Uterus (tissue), 4 donors: ENCODE measurements at places on chromosomes 3 and 15. TPM values are rescaled to one million over a fixed set of nuclear protein-coding genes. Genes with fewer than 3 reads are reported as not detected.
A peak's percentile ranks its signal among the peaks of the same experiment; 100 is the strongest.

The SLC28A1 gene
- total RNA-seq = 0.43 TPM

The ABI3BP gene
- total RNA-seq = 50.0 TPM

- DNase-seq = no peak
- no peaks in the 10 kb centered on the region for H3K36me3 ChIP-seq
- no peak overlapping the region for H3K27ac ChIP-seq
- H3K4me1 ChIP-seq = no peaks in the 10 kb centered on the region
- no peaks in the 10 kb centered on the region for H3K27me3 ChIP-seq
These were observed 15.4 kb downstream of the MYH15 start for GRCh38 chr3:108494906-108495531.

DNA sequence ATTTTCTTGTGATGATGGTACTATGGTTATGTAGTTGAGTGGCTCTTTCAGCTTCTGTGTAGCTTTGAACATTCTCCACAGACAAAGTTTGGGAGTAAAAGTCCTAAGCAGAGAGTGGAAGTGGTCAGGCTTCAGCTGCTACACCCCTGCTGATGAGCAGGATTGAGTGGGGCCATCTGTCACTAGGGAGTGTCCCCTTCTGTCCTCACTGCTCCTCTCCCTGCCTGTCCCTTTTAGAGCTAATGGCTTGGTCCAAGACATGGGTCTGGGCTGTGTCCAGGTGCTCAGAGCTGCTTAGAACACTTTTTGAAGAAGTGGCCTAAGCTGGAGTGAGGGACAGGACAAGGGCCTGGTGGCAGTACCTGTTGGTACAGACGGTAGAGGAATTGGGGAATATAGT, 15.1 kb downstream of the MYZAP start:
- H3K27ac ChIP-seq = peak overlapping the region; percentile 87
- no peaks in the 10 kb centered on the region for H3K36me3 ChIP-seq
- H3K4me1 ChIP-seq = peaks cover 3% of the 10 kb centered on the region
- H3K27me3 ChIP-seq = no peaks in the 10 kb centered on the region
- H3K4me3 ChIP-seq = no peak overlapping the region

- H3K36me3 ChIP-seq = no peaks in the 10 kb centered on the region
- H3K4me3 ChIP-seq = no peak overlapping the region
- H3K27me3 ChIP-seq = no peaks in the 10 kb centered on the region
- no peaks in the 10 kb centered on the region for H3K4me1 ChIP-seq
- H3K27ac ChIP-seq = peak overlapping the region; percentile 25
- DNase-seq = no peak
These were observed 71.5 kb downstream of the RGMA start for GRCh38 chr15:93017526-93017925.

The SPINK8 gene
- not detected for total RNA-seq

DNA sequence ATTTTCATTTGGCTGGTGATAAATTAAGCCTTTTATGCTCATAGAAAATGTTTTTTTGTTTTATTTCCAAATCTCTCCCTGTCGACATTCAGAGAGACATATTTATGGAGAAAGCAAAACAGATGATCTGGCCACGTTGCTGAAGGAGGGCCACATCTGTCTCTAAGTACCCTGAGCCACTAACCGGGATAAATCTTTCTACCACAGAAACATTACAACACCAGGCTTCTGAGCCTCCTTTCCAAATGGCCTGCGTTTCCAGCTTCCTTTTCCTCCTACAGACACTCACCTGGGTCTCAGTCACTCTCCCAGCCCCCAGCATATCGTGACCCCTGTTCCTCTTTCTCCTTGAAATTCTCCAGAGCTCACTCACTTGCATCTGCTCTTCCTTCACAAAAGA, 161.0 kb downstream of the ARRDC4 start:
- peak; percentile 53 for DNase-seq
- no peaks in the 10 kb centered on the region for H3K27me3 ChIP-seq
- no peaks in the 10 kb centered on the region for H3K4me1 ChIP-seq
- H3K36me3 ChIP-seq = no peaks in the 10 kb centered on the region
- H3K27ac ChIP-seq = peak overlapping the region; percentile 53

GRCh38 chr15:44584162-44584749, 47.3 kb downstream of the EIF3J start:
- no peaks in the 10 kb centered on the region for H3K27me3 ChIP-seq
- H3K4me3 ChIP-seq = no peak overlapping the region
- H3K36me3 ChIP-seq = no peaks in the 10 kb centered on the region
- H3K27ac ChIP-seq = no peak overlapping the region
- no peaks in the 10 kb centered on the region for H3K4me1 ChIP-seq

DNA sequence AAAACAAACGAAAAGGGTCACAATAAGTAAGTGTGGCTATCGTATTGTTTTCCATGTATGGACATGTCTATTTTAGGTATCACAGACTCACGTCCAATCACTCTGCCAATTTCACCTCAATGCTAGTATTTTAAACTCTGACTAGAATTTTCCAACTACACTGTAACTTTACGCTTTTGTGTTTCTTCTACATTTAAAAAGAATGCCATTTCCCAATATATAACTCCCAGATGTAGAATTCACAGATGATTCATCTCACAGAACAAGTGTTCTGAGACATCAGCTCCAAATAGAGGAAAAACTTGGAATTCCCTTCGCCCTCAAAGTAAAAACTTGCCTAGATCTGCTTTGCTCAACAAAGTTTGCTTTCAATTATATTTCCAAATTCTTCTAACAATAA, 14.2 kb downstream of the LRIG1 start:
- H3K36me3 ChIP-seq = no peaks in the 10 kb centered on the region
- H3K27me3 ChIP-seq = no peaks in the 10 kb centered on the region
- peaks cover 17% of the 10 kb centered on the region for H3K4me1 ChIP-seq
- no peak for DNase-seq
- H3K4me3 ChIP-seq = no peak overlapping the region

- H3K27me3 ChIP-seq = no peaks in the 10 kb centered on the region
- DNase-seq = no peak
- no peaks in the 10 kb centered on the region for H3K4me1 ChIP-seq
- no peak overlapping the region for H3K4me3 ChIP-seq
These were observed 41.9 kb upstream of the LMOD3 start for GRCh38 chr3:69164296-69164695.

DNA sequence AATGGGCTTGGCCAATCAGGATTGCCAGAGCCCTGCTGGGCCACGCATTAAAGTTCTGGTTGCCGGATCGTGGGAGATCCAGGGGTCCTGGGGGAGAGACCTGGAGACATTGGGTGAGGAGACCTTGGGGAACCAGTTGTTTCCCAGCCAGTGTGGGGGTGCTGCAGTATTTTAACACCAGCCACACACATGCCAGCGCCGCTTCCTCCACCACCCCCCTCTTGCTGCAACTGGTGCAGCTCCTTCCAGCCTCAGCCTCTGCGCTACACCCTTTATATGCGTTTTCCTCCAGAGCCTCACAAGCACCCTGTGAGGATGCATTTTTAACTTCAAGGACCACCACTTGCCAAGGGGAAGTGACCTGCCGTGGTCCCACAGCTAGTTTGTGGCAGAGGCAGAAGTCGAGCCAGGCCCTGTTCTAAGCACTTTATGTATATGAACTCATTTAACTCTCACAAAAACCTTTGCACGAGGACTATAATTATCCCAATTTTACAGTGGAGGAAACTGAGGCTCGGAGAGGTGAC, 29.4 kb upstream of the GRIP2 start:
- H3K27ac ChIP-seq = no peak overlapping the region
- no peak for DNase-seq
- no peaks in the 10 kb centered on the region for H3K4me1 ChIP-seq
- H3K4me3 ChIP-seq = no peak overlapping the region
- H3K27me3 ChIP-seq = no peaks in the 10 kb centered on the region

The LMAN1L gene
- 1.5 TPM for total RNA-seq

GRCh38 chr3:115626721-115627120, 3.4 kb downstream of the GAP43 start:
- no peaks in the 10 kb centered on the region for H3K4me1 ChIP-seq
- no peaks in the 10 kb centered on the region for H3K36me3 ChIP-seq
- no peaks in the 10 kb centered on the region for H3K27me3 ChIP-seq
- no peak for DNase-seq
- no peak overlapping the region for H3K4me3 ChIP-seq

GRCh38 chr15:77637851-77638692, 5.4 kb upstream of the LINGO1 start:
- peaks cover 14% of the 10 kb centered on the region for H3K27me3 ChIP-seq
- no peak overlapping the region for H3K27ac ChIP-seq
- H3K4me1 ChIP-seq = peaks cover 4% of the 10 kb centered on the region
- DNase-seq = no peak
- H3K4me3 ChIP-seq = no peak overlapping the region

- no peak for DNase-seq
- H3K27ac ChIP-seq = no peak overlapping the region
- H3K4me3 ChIP-seq = no peak overlapping the region
- no peaks in the 10 kb centered on the region for H3K27me3 ChIP-seq
These were observed 55.8 kb downstream of the DZIP3 start for GRCh38 chr3:108645364-108645763.

DNA sequence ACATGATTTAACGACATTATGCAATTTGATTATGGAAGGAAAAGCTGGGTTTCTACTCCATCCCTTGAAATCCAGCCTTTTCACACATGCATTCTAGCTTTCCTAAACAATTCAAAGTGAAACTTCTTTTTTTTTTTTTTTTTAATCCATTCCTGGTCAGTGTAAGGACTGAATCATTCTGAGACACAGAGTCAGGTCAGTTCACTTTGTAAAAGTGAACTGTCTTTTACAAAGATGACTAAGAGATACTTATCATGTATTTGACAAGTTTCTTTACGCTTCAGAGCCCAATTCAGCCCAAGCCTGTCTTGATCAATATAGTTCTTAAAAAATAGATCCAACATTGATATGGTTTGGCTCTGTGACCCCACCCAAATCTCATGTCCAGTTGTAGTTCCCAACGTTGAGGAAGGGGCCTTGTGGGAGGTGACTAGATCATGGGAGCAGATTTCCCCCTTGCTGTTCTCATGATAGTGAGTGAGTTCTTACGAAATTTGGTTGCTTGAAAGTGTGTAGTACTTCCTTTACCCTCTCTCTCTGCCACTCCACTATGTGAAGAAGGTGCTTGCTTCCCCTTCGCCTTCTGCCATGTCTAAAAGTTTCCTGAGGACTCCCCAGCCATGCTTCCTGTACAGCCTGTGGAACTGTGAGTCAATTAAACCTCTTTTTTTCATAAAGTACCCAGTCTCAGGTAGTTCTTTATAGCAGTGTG, 345.6 kb upstream of the THBS1 start:
- no peak overlapping the region for H3K27ac ChIP-seq
- H3K4me1 ChIP-seq = no peaks in the 10 kb centered on the region
- H3K27me3 ChIP-seq = no peaks in the 10 kb centered on the region
- no peak overlapping the region for H3K4me3 ChIP-seq

The BOC gene
- 103 TPM for total RNA-seq

The KCNH8 gene
- total RNA-seq = 1.5 TPM

The LRRC31 gene
- not detected for total RNA-seq

DNA sequence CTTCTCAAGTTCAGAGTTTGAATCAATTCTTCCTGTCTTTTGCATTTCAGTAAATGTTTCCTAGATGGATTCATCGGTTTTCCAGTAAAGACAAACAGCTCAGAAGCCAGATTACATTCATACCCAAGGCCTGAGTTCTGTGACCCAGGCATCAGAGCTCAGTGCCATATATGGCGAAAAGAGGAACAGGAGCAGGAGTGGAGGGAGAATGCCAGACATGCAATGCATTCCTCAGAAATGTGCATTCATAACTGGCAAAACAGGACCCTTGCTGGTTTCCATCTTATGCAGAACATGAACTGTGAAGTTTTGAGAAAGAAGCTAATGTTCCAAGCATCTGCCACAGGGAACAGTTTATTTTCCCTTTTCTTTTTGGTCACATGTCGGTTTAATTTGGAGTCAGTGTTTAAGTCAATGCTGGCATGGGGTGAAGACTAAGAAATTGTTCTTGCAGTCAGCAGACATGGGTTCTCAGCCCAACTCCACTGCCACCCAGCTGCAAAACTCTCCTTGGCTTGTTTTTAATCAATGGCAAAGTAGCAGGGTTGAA, 116.5 kb downstream of the LPP start:
- peak overlapping the region; percentile 96 for H3K27ac ChIP-seq
- no peaks in the 10 kb centered on the region for H3K36me3 ChIP-seq
- H3K4me1 ChIP-seq = peaks cover 18% of the 10 kb centered on the region
- H3K4me3 ChIP-seq = no peak overlapping the region

- no peak overlapping the region for H3K27ac ChIP-seq
- H3K36me3 ChIP-seq = no peaks in the 10 kb centered on the region
- H3K4me3 ChIP-seq = no peak overlapping the region
- no peaks in the 10 kb centered on the region for H3K4me1 ChIP-seq
These were observed 229.5 kb downstream of the TUSC7 start for GRCh38 chr3:116939091-116939490.

The ISL2 gene
- total RNA-seq = 0.48 TPM

DNA sequence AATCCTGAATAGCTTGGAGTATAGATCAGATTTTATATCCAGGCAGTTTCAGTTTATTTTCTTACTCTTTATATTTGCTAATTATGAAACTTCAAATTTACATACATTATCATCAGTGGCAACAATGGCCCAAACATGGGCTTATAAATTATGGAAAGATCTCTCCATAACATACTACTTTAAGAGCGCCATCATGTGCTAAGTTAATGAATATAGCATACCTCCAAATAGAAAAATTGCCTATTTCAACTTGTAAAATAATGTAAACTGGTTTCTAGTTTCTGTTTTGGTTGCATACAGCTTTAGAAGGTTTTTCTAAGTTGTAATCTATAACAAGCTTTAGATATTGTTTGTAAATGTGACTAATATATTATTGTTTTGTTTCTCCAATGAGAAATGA, 531.3 kb upstream of the UBE2E2 start:
- H3K36me3 ChIP-seq = no peaks in the 10 kb centered on the region
- no peaks in the 10 kb centered on the region for H3K4me1 ChIP-seq
- no peak for DNase-seq
- H3K4me3 ChIP-seq = no peak overlapping the region
- no peaks in the 10 kb centered on the region for H3K27me3 ChIP-seq
- H3K27ac ChIP-seq = no peak overlapping the region

GRCh38 chr3:167989066-167989465, 106.7 kb downstream of the GOLIM4 start:
- no peak for DNase-seq
- H3K27me3 ChIP-seq = no peaks in the 10 kb centered on the region
- no peaks in the 10 kb centered on the region for H3K4me1 ChIP-seq

GRCh38 chr3:62493109-62493801, 119.9 kb upstream of the FEZF2 start:
- H3K27me3 ChIP-seq = no peaks in the 10 kb centered on the region
- no peak overlapping the region for H3K27ac ChIP-seq
- no peaks in the 10 kb centered on the region for H3K4me1 ChIP-seq
- DNase-seq = no peak

The CYP1A1 gene
- total RNA-seq = 6.2 TPM

GRCh38 chr3:107637416-107638183, 114.8 kb downstream of the BBX start:
- no peak overlapping the region for H3K27ac ChIP-seq
- no peak for DNase-seq
- H3K4me3 ChIP-seq = no peak overlapping the region
- H3K36me3 ChIP-seq = no peaks in the 10 kb centered on the region
- no peaks in the 10 kb centered on the region for H3K27me3 ChIP-seq

- H3K4me3 ChIP-seq = no peak overlapping the region
- H3K27ac ChIP-seq = no peak overlapping the region
- DNase-seq = peak; percentile 89
- H3K27me3 ChIP-seq = no peaks in the 10 kb centered on the region
These were observed 226.1 kb downstream of the VPS13C start for GRCh38 chr15:61834076-61834697.

GRCh38 chr15:79834495-79834894, 62.3 kb downstream of the MTHFS start:
- H3K4me1 ChIP-seq = no peaks in the 10 kb centered on the region
- DNase-seq = no peak
- H3K27ac ChIP-seq = no peak overlapping the region
- H3K27me3 ChIP-seq = no peaks in the 10 kb centered on the region
- no peaks in the 10 kb centered on the region for H3K36me3 ChIP-seq
